ENCODE measurements at places on chromosomes 3 and 15.

GRCh38 chr3:13425689-13426088 is 5.6 kb upstream of the NUP210 start:
- DNase-seq = no peak

GRCh38 chr3:114223143-114223542 is 14.2 kb downstream of the ZNF80 start:
- DNase-seq = no peak

DNA sequence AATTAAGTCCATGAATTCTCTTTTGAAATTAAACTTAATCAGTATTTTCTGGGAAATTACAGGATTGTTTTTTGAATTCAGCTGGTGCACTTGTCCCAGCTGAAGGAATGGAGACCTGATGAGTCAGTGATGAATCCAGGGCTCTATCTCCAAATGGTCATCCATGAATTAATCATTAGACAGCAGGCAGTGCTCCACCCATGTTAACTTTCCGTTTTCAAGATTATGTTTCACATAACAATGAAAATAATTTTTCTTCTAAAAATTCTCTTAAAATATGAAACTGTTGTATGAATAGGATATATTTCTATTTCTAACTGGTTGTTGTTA is 13.9 kb upstream of the PAQR9 start:
- no peak for DNase-seq

GRCh38 chr3:33131331-33132018 is 17.7 kb downstream of the CRTAP start:
- DNase-seq = no peak

GRCh38 chr3:55884491-55885285 is 397.6 kb upstream of the WNT5A start:
- DNase-seq = no peak

GRCh38 chr3:132062535-132062934 is 27.7 kb upstream of the CPNE4 start:
- DNase-seq = no peak

- DNase-seq = peak; percentile 41
Observed at GRCh38 chr3:81816473-81817250, 55.2 kb upstream of the GBE1 start.

DNA sequence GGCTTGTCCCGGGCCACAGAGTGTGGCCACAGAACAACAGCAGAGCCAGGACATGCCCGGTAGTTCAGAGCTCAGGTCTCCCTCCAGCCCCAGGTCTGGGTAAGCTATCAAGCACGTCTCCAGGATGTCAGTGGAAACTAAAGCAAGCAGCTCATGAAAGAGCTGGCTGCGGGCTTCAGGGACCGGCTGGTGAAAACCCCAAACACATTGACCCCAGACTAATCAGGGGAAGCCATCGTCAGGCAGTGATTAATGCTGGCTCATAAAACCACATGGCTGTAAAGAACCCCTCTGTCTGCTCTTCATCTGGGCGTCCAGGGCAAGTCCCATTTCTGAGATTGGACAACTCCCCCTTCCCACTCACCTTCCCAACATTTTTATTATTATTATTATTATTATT is 37.8 kb downstream of the LMCD1 start:
- DNase-seq = no peak

DNA sequence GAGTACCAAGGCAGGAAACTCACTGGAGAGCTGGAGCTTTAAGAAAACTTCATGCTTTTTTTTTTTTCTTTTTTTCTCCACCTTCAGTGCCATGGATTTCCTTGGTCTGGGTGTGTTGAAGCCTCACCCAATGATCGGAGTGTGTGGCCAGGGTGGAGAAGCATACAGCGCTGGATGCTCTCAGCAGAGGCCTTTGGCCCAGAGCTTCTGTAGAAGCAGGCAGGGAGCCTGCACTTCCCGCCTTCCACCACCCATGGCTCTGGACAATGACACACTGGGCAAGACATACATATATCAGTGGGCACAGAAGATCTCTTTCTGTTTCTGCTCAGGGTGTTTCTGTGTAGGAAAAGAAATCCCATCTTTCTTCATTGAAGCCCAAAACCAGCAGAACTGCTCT is 55.8 kb upstream of the ACAD9 start:
- DNase-seq = no peak

GRCh38 chr15:60830479-60830878 is 351.5 kb upstream of the ICE2 start:
- DNase-seq = no peak

- DNase-seq = no peak
Observed at GRCh38 chr3:95775486-95776094, 1038.8 kb upstream of the EPHA6 start.

GRCh38 chr15:82044373-82045178 is 1.2 kb downstream of the MEX3B start:
- DNase-seq = peak; percentile 88

DNA sequence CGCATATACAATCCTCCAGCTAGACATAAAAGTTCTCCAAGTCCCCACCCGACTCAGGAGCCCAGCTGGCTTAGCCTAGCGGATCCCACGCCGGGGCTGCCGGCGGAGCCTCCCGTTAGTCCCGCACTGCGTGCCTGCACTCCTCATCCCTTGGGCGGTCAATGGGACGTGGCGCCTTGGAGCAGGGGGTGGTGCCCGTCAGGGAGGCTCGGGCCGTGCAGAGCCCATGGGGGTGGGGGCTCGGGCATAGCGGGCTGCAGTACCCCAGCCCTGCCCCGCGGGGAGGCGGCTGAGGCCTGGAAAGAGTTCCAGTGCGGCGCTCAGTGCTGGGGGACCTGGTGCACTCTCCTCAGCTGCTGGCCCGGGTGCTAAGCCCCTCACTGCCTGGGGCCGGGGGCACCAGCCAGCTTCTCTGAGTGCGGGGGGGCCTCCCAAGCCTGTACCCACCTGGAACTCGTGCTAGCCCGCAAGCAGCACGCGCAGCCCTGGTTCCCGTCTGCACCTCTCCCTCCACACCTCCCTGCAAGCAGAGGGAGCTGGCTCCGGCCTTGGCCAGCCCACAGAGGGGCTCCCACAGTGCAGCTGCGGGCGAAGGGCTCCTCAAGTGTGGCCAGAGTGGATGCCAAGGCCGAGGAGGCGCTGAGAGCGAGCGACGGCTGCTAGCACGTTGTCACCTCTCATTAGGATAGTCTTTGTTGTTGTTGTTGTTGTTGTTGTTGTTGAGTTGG is 12.2 kb upstream of the CCDC50 start:
- no peak for DNase-seq

GRCh38 chr3:55813268-55814097 is 326.4 kb upstream of the WNT5A start:
- no peak for DNase-seq

- no peak for DNase-seq
Observed at GRCh38 chr15:100602823-100603393, 519 bp downstream of the ASB7 start.

- no peak for DNase-seq
Observed at GRCh38 chr3:124396339-124396950, 333.8 kb upstream of the UMPS start.

- DNase-seq = no peak
Observed at GRCh38 chr3:94778289-94778688, 715.4 kb downstream of the NSUN3 start.

DNA sequence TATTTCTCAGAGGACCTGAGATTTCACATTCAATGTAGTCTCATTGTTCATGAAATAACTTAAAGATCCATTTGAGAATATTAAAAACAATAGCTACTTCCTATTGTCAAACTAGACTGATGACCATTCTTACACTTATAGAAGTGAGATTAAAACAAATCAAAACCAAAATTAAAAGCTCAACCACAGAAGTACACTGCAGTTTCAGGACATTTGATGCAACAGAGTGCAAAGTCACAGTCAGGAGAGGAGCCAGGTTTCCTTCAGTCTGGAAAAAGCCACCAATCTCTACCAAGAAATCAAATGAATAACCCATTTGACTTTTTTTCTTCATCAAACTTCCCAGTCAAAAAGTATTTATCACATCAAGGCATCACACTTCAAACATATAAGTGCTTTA is 5.5 kb downstream of the CCPG1 start:
- no peak for DNase-seq

DNA sequence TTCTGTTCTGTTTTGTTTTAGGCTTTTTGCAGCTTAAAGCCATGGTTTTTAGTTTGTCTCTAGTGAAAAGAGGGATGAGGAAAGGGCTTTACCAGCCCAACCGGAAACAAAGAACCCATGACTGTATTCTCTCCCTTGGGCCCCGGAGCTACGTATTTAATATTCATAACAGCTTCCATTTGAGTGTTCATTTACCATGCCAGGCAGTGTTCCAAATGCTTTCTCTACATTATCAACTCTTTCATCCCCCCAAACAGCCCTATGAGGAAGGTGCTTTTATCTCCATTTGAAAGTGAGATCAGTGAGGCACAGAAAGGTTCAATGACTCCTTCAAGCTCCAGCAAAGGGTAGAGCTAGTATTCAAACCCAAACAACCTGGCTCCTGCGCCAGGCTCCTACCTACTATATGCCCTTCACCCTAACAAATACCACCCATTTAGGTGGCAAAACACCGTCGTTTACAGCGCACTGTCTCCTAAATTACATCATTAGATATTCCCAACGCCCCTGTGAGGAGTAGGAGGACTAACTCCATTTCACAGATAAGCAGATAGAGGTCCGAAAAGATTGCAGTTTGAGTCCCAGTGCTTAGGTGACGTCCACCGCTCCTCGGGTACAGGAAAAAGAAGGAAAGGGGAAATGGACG is 27.9 kb downstream of the GTPBP8 start:
- no peak for DNase-seq

GRCh38 chr3:10599017-10599416 is 93.6 kb upstream of the ATP2B2 start:
- DNase-seq = no peak

GRCh38 chr15:70439304-70439877 is 324.0 kb downstream of the UACA start:
- DNase-seq = no peak

- DNase-seq = peak; percentile 26
Observed at GRCh38 chr3:78791753-78792152, 976.0 kb downstream of the ROBO1 start.

GRCh38 chr15:73078722-73079121 is 26.5 kb downstream of the NEO1 start:
- no peak for DNase-seq

DNA sequence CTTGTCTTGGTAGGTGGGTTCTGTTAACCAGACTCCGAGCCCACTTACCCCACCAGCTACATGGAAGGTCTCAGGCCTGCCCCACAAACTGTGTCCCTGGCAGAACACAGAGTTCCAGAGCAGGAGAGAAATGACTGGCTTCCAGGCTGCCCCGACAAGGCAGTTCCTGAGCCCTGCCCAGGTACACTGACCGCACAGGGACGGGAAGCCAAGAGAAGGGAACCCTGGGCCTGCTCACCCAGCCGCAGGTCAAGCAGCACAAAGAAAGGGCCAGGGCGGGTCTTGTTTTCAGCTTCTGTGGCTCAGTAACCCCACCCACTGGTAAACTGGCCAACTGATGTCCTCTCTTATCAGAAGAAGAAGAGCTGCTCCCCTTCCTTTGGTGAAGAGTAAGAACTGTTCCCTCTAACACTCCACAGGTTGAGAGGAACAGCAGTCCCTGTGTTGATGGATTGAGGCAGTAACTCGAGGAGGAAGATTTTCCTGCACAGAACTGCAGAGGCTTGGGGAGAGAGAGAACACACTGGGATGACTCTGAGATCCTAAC is 68.4 kb downstream of the CRTC3 start:
- DNase-seq = no peak

- DNase-seq = no peak
Observed at GRCh38 chr15:91752081-91752785, 101.3 kb upstream of the SLCO3A1 start.

- DNase-seq = no peak
Observed at GRCh38 chr15:40785814-40786213, 16.0 kb downstream of the C15orf62 start.
